Naive thymus-derived CD8-positive, alpha-beta T cell (primary cell): ENCODE measurements at places on chromosomes 13 and 19. TPM values are rescaled to one million over a fixed set of nuclear protein-coding genes. Genes with fewer than 3 reads are reported as not detected.

DNA sequence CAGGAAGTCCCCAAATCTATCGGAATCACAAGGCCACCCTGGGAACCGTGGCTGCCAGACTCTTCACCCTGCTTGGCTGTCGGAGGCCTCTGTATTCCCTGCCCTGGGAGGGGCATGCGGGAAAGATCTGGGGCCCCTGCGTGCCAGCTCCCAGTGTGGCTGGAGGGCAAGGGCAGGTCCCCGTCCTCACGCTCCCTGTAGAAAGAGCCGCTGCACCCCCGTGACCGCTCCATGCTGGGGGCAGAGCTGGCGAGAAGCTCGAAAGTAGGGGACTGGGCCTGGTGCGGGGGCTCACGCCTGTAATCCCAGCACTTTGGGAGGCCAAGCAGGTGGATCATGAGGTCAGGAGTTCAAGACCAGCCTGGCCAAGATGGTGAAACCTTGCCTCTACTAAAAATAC lies 208.4 kb upstream of the SOX1 start:
- H3K4me1 ChIP-seq: no peaks in the 10 kb centered on the region
- H3K4me3 ChIP-seq: no peak overlapping the region
- no peak overlapping the region for H3K27ac ChIP-seq
- peaks cover 9% of the 10 kb centered on the region for H3K27me3 ChIP-seq

The SHISA2 gene
- polyA plus RNA-seq: 0.37 TPM

DNA sequence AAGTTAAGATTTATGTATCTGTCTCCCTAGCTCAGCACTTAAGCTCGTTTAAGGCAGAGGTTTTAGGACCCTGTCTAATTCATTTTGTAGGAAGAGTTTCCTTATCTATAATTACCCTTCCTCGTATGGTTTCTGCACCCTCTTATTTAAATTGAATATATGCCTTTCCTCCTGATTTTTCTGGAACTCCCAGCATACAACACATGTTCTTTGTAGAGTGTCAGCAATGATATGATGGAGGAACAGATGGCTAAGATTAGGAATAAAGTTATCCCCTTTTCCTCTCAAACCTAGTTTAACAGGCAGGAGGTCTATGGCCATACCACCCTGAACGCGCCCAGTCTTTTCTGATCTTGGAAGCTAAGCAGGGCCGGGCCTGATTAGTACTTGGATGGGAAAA lies 359.5 kb downstream of the PCDH17 start:
- no peaks in the 10 kb centered on the region for H3K4me1 ChIP-seq
- no peaks in the 10 kb centered on the region for H3K36me3 ChIP-seq
- H3K4me3 ChIP-seq: no peak overlapping the region
- H3K27ac ChIP-seq: no peak overlapping the region

- no peak overlapping the region for H3K27ac ChIP-seq
- no peaks in the 10 kb centered on the region for H3K36me3 ChIP-seq
- no peak for DNase-seq
- H3K4me1 ChIP-seq: peaks cover 8% of the 10 kb centered on the region
These were observed 1.9 kb upstream of the KLK15 start for GRCh38 chr19:50835103-50835784.

- peaks cover 11% of the 10 kb centered on the region for H3K4me1 ChIP-seq
- H3K36me3 ChIP-seq: no peaks in the 10 kb centered on the region
- H3K27me3 ChIP-seq: no peaks in the 10 kb centered on the region
- H3K4me3 ChIP-seq: no peak overlapping the region
These were observed 2.4 kb downstream of the TIMM13 start for GRCh38 chr19:2424686-2425621.

DNA sequence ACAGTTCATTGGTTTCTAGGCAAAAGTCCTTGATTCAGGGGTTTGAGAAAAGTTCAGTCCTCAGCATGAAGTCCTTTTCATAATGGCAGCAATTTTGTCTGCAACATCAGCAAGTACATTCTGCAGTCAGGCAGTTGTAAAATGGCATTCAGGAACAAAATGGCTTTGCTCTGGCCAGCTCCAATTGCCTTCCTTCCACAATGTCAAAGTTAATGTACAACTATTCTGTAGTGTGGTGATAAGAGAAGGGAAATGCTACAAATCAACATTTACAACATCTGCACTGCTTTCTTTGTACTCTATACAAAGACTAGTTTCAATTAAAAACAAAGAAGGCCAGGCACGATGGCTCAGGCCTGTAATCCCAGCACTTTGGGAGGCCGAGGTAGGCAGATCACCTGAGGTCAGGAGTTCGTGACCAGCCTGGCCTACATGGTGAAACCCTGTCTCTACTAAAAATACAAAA lies 1.8 kb upstream of the NEK3 start:
- H3K4me3 ChIP-seq: no peak overlapping the region
- peaks cover 37% of the 10 kb centered on the region for H3K4me1 ChIP-seq
- H3K27me3 ChIP-seq: no peaks in the 10 kb centered on the region
- no peak for DNase-seq

The CEACAM1 gene
- 2.2 TPM for polyA plus RNA-seq

DNA sequence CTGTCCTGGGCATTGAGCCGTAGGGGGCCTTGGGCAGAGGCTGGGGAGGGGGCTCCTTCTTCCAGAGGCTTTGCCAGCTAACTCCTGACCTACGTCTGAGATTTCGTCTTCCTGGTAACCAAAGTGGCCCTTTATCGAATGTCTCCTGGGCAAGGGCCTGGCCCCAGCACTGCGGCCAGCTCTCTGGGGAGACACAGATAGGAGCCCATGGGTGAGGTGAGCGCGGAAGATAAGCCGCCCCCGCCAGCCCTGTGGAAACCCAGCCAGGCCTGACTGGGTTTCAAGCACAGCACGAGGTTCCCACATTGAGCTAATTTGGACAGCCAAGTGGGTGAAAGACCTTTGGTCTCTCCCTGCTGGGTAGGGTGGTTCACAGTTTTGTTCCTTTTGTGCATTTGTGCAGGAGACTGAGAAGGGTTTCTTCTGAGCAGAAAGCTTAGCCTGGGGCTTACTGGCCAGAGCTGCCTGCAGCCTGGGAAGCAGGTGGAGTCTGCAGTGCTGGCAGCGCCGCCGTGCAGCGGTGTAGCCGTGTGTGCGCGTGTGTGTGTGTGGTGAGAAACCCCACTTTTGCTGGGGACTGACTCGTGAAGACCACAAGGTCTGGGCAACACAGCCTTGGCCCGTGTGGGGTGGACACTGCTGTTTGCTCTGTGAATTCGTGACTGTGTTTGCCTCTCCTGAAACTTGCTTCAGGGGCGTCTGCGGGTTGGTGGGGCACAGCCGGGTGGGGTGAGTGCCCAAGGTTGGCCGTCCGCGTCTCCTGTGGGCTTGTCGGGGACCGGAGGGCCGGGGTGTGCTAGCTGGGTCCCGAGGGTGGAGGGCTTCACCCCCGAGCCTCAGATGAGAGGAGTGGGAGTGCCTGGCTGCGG lies 2.5 kb downstream of the BSG start:
- H3K27ac ChIP-seq: peak overlapping the region; percentile 24
- H3K36me3 ChIP-seq: no peaks in the 10 kb centered on the region
- peak overlapping the region; percentile 89 for H3K4me3 ChIP-seq
- no peak for DNase-seq
- no peaks in the 10 kb centered on the region for H3K27me3 ChIP-seq
- H3K4me1 ChIP-seq: peaks cover 51% of the 10 kb centered on the region

The OR4F17 gene
- polyA plus RNA-seq: not detected

DNA sequence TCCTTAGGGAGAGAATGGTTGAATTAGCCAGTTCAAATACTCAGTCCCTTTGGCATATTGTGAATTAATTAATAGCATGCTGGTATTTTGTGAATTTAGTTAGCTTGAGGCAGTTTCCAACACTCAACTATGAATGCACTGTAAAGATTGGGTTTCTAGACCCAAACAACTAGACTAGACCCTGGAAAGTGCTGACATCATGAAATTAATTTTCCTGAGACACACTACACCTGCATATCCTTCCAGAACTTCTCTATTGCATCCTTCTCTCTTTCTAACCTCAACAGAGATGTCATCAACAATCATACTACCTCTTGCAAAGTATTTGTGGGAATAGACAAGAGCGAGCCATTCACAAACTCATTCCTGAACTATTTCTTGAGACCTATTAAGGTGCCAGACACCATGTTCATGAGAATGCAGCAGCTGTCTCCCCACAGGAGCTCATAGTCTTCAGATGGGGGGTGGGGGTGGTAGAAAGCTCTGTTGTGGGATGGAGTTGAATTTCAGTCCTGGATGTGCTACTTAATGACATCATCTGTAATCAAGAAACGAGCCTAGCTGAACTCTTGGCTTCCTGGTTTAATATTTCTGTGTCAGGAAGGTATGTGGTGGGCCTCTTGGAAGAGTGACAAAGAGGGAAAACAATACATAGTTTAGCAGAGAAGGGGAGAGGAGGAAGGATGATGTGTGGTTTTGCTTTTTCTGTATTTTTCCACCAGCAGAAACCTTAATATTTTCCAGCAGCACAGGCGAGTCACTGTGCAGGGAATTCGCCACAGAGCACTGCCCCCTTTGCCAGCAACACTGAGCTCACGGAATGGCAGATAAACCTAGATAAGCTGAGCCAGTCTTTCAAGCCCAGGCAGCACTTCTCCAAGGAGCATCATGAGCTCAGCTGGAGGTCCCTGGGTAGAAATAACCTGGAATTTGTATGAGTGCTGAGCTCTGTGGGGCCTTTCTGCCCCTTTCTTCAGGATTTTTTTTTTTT lies 53.1 kb upstream of the CYSLTR2 start:
- no peak overlapping the region for H3K4me3 ChIP-seq
- H3K36me3 ChIP-seq: no peaks in the 10 kb centered on the region
- no peaks in the 10 kb centered on the region for H3K27me3 ChIP-seq
- H3K27ac ChIP-seq: no peak overlapping the region
- H3K4me1 ChIP-seq: peaks cover 6% of the 10 kb centered on the region

GRCh38 chr13:28299916-28300315 lies 161.6 kb downstream of the PAN3 start:
- peaks cover 13% of the 10 kb centered on the region for H3K4me1 ChIP-seq
- H3K4me3 ChIP-seq: no peak overlapping the region
- no peak overlapping the region for H3K27ac ChIP-seq
- no peaks in the 10 kb centered on the region for H3K27me3 ChIP-seq
- peaks cover 12% of the 10 kb centered on the region for H3K36me3 ChIP-seq

GRCh38 chr19:10887616-10888367 lies 16.4 kb downstream of the CARM1 start:
- no peak for DNase-seq
- no peaks in the 10 kb centered on the region for H3K27me3 ChIP-seq
- H3K4me1 ChIP-seq: peaks cover 12% of the 10 kb centered on the region
- H3K36me3 ChIP-seq: no peaks in the 10 kb centered on the region

DNA sequence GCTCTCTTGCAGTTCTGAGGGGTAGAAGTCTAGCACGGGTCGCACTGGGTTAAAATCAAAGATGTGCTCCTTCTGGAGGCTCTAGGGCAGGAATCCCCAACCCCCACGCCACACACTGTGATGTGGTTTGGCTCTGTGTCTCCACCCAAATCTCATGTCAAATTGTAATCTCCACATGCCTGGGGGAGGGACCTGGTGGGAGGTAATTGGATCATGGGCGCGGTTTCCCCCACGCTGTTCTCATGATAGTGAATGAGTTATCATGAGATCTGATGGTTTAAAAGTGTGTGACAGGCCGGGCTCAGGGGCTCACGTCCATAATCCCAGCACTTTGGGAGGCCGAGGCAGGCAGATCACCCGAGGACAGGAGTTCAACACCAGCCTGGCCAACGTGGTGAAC lies 26.6 kb upstream of the CALM3 start:
- peaks cover 1% of the 10 kb centered on the region for H3K27me3 ChIP-seq
- peaks cover 35% of the 10 kb centered on the region for H3K4me1 ChIP-seq
- H3K27ac ChIP-seq: peak overlapping the region; percentile 56
- no peak for DNase-seq

DNA sequence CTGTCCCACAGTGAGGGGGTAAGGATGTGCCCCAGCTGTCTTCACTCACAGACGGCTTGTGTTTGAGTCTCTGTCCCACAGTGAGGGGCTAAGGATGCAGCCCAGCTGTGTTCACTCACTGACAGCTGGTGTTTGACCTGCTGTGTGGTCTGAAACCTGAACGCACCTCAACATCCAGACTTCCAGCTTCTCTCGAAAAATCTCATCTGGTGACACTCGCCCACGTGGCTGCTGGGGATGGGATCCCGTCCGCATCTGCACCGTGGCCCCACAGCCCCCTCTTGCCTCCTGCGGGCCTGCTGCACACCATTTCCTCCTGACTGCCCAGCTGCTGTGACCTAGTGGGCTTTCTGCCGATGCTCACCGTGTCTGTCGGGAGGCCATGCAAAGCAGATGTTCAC lies 27.3 kb downstream of the CHAF1A start:
- peaks cover 1% of the 10 kb centered on the region for H3K36me3 ChIP-seq
- H3K4me1 ChIP-seq: peaks cover 3% of the 10 kb centered on the region
- no peak overlapping the region for H3K4me3 ChIP-seq
- H3K27ac ChIP-seq: no peak overlapping the region

DNA sequence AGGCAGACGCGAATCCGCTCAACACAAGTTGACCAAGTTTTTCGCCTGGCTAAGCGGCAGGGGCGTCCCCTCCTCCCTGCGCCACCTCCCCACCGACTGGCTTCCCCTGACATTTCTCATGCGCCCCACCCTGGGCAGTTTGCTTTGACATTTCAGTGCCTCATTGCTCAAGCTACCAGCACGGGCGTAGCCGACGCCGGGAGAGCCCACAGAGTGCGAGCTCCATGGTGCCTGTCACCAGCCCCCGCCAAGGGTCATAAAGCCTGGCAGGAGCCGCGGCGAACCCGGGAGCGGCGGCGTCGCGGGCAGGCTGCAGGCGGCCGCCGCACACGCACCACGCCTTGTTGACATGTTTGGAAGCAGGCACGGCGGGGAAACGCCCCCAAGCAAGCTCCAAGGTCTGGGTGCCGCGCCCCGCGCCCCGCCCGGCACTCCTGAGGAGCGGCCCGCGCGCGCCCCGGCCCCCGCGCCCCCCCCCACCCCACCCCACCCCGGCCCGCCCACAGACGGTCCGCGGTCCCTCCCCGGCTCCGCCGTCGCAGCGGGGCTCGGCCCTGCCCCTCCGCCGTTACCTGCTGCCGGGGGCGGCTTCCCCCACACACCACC lies 601 bp downstream of the FBXL3 start:
- H3K36me3 ChIP-seq: peaks cover 25% of the 10 kb centered on the region
- peak overlapping the region; percentile 97 for H3K4me3 ChIP-seq
- H3K27me3 ChIP-seq: no peaks in the 10 kb centered on the region

GRCh38 chr13:111388851-111389500 lies 68.5 kb downstream of the TEX29 start:
- H3K36me3 ChIP-seq: no peaks in the 10 kb centered on the region
- H3K4me1 ChIP-seq: peaks cover 17% of the 10 kb centered on the region
- DNase-seq: no peak
- H3K4me3 ChIP-seq: peak overlapping the region; percentile 63

DNA sequence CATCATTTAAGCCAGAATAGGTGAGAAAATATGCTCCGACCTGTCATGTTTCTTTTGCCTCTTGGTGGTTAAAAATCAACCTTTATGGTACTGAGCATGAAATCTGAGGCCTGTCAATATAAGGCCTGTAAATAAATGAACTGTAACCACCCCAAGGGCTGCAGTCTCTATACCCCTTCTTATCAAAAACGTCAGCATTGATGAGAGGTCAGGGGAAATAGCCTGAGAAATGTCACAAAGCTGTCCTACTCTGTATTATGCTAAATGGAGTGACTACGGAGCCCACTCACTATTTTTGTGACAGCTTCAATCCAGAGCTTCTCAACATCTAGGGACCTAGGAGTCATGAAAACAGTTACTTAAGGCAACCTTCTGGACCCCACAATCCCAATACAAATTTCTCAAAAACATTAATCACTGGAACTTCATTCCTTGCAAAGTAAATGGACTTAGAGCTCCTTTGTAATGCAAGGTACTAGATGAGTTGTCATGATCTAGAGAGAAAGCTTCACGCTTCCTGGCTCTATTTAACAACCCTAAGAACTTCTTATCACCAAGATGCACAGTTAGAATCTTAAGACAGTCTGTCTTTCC lies 2.7 kb upstream of the RAP2A start:
- H3K4me3 ChIP-seq: peak overlapping the region; percentile 98
- H3K4me1 ChIP-seq: peaks cover 23% of the 10 kb centered on the region
- DNase-seq: no peak
- H3K27me3 ChIP-seq: peaks cover 2% of the 10 kb centered on the region
- no peaks in the 10 kb centered on the region for H3K36me3 ChIP-seq

The SLC25A15 gene
- 5.3 TPM for polyA plus RNA-seq
